Dermis microvascular lymphatic vessel endothelial cell (primary cell): ENCODE measurements at places on chromosomes 16 and 17. TPM values are rescaled to one million over a fixed set of nuclear protein-coding genes. Genes with fewer than 3 reads are reported as not detected.
A peak's percentile ranks its signal among the peaks of the same experiment; 100 is the strongest.

DNA sequence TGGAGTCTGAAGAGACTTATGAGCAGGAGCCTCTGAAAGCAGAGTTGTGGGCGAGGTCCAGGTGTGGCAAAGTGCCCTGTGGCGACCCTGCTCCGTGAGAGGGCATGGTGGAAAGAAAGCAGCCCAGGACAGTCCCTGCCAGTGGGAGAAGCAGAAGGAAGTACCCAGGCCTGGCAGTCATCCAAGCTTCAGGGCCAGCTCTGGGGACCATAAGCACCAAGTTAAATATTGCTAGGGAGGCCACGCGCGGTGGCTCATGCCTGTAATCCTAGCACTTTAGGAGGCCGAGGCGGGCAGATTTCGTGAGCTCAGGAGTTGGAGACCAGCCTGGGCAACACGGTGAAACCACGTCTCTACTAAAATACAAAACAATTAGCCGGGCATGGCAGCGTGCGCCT is 4.9 kb upstream of the ASGR1 start:
- DNase-seq = no peak

DNA sequence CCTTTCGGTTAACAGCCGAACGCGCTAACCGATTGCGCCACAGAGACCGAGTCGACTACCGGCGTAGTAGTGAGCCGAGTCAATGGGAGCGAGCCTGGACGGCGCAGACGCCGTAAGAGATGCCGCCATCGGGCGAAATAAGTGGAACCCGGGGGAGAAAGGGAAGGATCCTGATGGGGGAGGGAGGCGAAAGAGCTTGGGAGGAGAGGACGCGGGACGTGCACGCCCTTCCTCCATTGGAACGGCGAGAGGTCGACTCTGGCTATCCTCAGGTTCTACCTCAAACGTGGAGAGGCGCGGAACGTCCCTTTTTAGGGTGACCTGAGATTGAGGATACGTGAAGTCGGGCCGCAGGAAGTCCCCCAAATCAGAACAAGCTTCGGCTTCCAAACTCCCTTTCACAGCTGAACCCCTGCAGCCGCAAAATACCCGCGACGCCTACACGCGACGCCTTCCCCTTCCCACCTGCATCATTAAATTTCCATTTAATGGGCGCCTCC is 683 bp upstream of the PSMB3 start:
- DNase-seq = peak; percentile 85

DNA sequence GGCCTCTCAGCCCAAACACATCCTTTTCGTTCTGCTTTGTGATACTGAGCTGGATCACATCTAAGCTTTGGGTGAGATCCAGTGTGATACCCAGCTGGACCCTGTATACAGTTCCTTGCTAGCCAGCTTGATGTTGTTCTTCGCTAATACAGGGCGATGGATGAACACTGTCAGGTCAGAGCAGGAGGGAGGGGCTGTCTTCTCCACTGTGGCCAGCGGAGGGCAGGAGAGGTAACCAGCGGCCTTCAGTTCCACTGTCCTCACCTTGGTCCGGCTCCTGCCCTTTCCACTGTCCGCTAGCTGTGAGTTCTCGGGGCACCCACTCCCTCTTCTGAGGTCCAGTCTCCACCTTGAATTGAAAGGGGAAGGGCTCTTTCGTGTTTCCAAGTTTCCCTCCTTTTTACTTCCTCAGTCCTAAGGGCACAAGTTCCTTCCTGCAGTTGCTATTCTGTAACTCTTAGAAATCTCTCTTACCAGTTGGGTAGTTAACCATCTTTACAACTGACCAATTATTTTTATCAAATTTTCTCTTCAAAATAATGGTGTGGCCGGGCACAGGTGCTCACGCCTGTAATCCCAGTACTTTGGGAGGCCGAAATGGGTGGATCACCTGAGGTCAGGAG is 3.0 kb upstream of the ZNF213 start:
- peak; percentile 31 for DNase-seq

DNA sequence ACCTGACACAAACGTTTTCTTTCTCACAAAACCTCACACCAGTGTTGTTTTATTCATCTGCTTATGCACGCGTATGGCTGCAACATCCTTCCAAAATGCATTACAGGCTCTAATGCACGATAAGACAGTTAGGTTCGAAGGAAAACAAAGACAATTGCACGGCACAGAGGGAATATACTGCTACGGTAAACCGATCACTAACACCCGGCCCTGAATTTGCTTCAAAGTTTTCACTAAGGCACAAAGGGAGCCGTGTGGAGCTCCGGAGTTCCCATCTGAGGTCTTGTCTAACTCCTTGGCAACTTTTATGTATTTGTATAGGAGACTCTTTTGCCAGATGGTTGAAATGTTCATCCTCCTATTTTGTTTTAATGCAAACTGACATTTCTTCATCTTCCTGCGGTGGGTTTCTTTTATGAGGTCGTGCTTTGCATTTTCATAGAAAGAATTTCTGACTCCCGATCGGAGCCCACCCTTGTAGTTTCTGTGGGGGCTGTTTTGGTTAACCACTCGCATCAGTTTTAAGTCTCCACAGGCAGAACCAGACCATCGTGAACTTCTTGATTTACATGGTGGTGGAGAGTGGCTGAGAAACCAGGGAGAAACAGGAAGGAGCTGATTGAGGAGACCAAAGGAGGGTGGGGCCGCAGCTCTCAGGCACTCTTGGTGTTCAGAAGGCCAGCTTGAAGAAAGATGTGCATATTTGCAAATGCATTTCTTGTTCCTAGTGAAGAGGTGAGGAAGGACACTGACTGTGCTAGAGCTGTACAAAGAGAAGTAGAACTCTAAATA is 516.8 kb downstream of the MAF start:
- DNase-seq = no peak

- no peak for DNase-seq
Observed at GRCh38 chr17:79847698-79848369, 8.6 kb upstream of the CBX4 start.

Gene GLOD4
- total RNA-seq = 40.0 and 42.7 TPM in 2 replicates
